CD4-positive, alpha-beta T cell treated with Interleukin-15 for 1 hour (primary cell): ENCODE measurements at places on chromosomes 4 and X.

DNA sequence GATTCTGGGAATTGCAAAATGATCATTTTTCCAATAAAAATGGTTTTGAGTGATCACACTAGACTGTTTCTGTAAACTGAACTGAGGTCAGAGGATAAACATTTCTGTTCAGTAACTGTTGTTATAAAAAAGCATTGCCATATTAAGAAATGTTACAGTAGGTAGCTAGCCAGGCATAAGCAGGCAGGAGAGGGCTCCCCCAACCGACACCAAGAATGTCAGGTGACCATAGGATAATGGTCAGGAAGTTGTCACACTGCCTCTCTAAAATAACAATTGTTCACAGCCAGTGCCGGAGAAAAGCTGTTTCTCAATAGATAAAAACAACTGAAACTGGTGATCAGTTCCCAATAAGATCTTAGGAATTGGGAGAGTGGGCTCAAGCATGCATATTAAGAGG is 306.2 kb upstream of the SLIT2 start:
- DNase-seq, result no peak

- no peak for DNase-seq
These were observed 47.0 kb downstream of the TASL start for GRCh38 chrX:30530606-30531005.

DNA sequence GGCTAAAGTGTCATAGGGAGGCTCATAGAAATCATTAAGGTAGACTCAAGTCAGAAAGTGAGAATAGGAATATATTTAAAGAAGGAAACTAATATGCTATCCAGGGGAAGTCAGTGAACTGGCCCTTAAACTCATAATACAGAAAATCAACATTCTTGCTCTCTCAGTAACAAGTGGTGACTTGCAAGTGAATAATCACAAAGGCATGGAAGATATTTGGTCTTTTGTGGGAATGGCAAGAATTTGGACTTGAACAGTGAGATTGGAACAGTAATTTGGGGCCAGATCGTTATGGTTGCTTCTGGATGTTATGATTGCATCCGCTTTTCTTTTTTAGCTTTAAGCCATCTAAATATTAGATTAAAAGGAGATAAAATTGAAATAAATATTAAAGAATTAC is 103.8 kb downstream of the TBC1D19 start:
- no peak for DNase-seq

DNA sequence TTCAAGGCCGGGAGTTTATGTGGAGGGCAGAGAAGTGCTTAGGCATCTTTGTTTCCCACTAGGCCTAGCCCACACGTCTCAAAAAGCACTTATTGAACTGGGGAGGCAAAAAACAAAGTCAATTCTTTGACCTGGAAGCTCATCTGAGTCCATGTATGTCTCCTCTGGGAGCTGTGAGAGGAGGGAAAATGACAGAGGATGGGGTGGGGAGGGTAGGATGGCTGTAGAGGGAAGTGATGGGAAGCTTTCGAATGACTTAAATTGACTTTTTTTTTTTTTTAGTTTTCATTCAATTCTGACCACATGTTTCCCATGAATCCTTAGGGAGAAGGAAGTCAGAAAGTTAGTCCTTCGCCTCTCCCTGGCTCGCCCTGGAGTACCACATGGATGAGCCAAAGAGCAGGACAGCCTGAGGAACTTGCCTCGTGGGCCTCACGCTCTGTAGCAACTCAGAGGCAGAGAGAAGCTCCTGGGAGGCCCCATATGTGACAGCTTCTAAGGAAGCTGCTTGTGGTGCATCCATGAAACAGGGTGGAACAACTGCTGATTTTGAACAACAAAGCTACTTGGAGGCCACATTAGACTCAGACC is 45.0 kb downstream of the NHSL2 start:
- no peak for DNase-seq

GRCh38 chr4:79241846-79242245 is 84.0 kb downstream of the NAA11 start:
- DNase-seq, result no peak

- DNase-seq, result no peak
These were observed 643.3 kb upstream of the FAM241A start for GRCh38 chr4:111501946-111502345.

- DNase-seq, result no peak
These were observed 25.0 kb downstream of the COQ2 start for GRCh38 chr4:83259586-83259985.

DNA sequence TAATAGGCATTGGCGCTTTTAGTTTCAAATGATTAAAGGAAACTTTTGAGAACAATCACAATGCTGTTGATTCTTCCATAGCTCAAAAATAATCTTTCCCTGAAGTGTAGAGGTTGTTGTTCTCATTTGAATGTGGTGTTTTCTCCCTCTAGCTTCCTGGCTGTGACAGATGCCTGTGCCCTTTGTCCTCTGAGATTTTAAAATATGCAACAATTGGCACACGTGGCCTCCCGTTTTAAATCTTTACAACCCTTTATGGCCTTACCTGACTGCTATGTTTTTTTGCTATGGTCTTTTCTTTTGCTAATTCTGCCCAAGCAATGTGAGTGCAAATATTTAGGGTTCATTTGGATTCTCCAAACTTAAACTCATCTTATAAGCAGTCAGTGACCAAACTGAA is 22.9 kb upstream of the CASK start:
- DNase-seq, result no peak

GRCh38 chr4:140753329-140753728 is 2.9 kb downstream of the TBC1D9 start:
- DNase-seq, result no peak

GRCh38 chr4:186485561-186486062 is 69.8 kb downstream of the MTNR1A start:
- DNase-seq, result no peak

- no peak for DNase-seq
These were observed 193.4 kb downstream of the GRID2 start for GRCh38 chr4:92497141-92497540.
